ENCODE measurements at places on chromosomes 4 and X.

DNA sequence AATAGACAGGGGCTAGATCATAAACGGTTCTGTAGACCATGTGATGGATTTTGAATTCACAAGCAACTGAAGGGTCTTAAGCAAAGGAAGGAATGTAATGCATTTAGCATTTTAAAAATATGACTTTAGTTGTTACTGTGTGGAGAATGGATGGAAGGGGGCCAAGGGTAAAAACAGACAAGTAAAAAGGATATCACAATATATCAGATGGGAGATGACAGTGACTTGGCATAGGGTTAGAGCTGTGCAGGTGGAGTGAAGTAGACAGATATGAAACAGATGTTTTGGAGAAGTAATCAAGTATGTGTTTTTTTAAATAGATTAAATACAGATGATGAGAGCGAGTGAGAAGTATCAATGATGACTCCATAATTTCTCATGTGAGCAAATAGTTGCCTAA is 1116.0 kb upstream of the TENM3 start:
- DNase-seq: no peak

GRCh38 chr4:186808630-186809018 is 85.0 kb upstream of the FAT1 start:
- no peak for DNase-seq

DNA sequence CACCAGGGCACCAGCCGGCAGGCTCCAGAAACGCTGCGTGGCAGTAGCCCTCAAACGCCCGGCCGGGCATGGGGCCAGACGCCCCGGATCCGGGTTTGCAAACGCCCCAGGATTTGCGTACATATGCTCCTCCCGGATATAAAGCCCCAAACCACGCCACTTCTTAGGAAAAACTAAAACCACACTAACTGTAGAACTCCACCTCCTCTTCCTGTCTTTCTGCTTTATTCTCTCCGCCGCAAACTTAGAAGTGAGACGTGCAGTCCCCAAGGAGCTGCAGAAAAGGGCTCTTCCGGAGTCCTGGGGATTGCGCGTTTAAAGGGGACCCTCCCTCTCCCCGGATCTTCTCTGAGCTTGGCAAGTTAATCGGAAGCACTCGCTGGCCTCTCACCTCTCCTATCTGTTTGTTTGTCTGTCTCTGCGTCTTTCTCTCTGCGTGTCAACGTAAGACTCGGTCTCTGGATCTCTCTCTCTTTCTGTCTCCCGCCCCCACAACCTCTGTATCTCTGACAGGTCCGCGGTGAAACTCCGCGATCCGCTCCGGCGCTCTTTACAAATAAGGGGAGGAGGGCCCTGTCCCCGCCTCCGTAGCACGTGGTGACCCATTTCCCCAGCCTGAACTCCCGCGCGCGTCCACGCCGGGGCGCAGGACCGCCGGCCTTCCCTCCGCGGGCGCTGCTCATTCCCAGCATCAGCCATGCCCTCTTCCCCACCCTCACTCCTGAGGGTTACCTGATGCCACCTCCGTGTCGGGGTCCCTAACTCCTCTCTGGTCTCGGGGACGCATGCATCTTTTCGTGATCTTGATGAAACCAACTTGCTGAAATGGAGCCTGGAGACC is at the start of gene SLC39A8:
SLC39A8 (minus strand) TSS at position 529 of the 841 bp plus-strand sequence. CDS start 820 bp downstream, outside the sequence.
- peak; percentile 83 for DNase-seq

GRCh38 chr4:173013232-173013930 is 155.2 kb upstream of the GALNT7 start:
- DNase-seq: peak; percentile 28

DNA sequence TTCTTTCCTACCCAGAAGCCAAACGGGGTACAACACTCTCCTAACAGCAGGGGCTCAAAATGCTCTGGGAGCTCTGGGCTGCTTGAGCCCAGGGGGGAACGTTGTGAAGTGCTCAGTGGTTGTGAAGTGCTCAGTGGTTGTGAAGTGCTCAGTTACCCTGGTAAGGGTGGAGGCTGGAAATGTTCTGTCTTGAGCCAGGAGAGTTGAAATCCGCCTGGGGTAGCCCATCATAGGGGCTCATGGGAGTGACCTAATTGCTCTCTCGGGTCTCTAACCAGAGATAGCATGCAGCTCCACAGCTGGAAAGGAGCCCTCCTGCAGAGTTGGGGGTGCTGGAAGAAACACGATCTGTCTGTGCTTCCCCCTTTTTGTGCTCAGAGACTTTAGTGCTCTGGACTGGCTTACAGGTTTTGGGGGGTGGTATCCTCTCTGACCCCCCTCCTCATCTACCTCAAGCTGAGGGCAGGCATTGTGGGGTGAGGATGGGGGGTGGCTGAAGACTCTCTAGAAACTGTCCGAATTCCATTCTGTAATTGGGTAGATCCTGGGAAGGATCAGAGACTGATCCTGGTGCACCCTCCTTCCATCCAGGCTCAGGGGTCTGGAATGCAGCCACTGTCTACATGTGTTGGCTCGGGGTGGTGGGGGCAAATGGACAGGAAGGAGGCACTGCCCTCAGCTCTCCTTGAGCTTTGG is 2.7 kb downstream of the EFNB1 start:
- DNase-seq: no peak

GRCh38 chr4:65635051-65635821 is 35.1 kb downstream of the EPHA5 start:
- DNase-seq: no peak

DNA sequence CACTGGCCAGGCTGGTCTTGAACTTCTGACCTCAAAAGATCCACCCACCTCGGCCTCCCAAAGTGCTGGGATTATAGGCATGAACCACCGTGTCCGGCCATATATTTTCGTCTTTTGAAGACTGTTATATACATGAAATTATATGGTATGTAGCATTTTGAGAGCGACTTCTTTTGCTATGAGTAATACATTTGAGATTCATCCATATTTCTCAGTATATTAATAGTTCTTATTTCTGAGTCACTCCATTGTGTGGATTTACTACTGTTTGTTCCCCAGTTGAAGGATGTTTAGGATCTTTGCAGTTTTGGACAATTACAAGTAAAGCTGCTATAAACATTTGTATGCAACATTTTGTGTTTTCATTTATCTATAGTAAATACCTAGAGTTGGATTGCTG is 34.9 kb downstream of the GNL3L start:
- DNase-seq: no peak

DNA sequence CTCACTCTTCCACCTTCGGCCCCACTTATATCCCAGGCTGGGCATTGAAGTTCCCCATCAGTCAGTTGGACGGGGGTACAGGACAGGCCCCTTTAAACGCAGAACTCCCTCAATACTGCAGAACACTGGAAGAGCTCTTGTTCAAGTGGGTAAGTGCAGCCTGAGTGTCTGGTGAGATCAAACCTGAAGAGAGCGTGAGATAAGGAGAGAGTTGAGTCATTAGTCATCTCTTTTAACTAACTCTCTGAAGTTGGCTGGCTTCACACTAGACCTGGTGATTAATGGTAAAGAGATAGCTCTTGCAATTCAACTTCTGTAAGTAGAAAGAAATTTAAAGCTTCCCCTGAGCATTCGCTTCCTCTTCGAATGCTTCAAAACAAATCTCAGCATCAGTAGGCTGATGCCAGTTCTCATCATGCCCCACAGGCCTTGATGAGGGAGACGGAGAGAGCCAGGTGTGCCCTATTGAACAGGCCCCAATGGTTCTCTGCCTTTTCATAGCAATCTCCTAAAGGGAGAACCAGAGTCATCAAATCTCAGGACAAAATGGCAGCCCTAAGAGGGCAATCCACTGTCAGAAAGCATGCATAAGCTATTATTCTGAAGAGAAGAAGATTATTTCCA is 41.0 kb upstream of the JADE1 start:
- no peak for DNase-seq

Measured in stimulated activated CD4-positive, alpha-beta T cell treated with anti-CD3 and anti-CD28 coated beads, Interleukin-12 subunit alpha, Interleukin-12 subunit beta, amount 100 ng/mL, for 48 hours (primary cell).